ENCODE measurements at places on chromosomes 3 and 15. TPM values are rescaled to one million over a fixed set of nuclear protein-coding genes. Genes with fewer than 3 reads are reported as not detected.
A peak's percentile ranks its signal among the peaks of the same experiment; 100 is the strongest.

RLBP1 gene
- total RNA-seq, result not detected

ANKRD63 gene
- not detected for total RNA-seq

UBA7 gene
- 37.4 TPM for total RNA-seq

LPP gene
- 35.4 TPM for total RNA-seq

PAQR9 gene
- not detected for total RNA-seq

GOLGA8K gene
- total RNA-seq, result 0.39 TPM

PFKFB4 gene
- total RNA-seq, result 1.3 TPM

YEATS2 gene
- 27.6 TPM for total RNA-seq

GOLGA6L10 gene
- under 0.01 TPM for total RNA-seq

ASB14 gene
- not detected for total RNA-seq

HYAL2 gene
- 384 TPM for total RNA-seq

DNA sequence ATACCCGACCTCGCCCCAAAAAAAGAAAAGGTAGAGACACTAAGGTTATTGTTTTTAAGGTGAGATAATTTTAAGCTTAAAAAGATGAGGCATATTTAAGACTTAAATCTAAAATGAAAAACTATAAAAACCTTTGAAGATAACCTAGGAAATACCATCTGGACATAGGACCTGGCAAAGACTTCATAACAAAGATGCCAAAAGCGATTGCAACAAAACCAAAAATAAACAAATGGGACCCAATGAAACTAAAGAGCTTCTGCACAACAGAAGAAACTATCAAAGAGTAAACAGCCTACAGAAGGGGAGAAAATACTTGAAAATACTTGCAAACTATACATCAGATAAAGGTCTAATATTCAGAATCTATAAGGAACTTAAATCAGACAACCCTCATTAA, 80.9 kb downstream of the TMCC1 start:
- no peak for DNase-seq

- DNase-seq, result no peak
Observed at GRCh38 chr3:118833075-118833474, 201.6 kb downstream of the IGSF11 start.

DNA sequence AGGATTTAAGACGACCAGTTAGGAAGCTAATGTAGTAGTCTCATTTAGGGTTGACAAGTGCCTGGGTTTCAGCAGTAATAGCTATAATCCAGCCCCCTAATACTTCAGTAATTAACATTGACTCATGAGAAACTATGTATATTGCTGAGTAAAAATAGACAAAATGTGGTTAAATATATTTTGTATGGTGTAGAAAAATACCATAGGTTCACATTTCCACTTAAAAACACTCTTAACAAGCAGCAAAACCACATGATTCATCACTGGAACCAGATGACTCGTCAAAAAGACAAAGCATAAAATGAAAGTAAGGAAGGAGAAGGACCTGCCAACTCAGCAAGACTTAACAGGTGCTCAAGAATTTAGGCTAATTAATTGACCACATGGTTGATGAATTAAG, 288.9 kb downstream of the EFHB start:
- DNase-seq, result no peak

- no peak for DNase-seq
Observed at GRCh38 chr3:19228167-19228566, 79.9 kb downstream of the KCNH8 start.

DNA sequence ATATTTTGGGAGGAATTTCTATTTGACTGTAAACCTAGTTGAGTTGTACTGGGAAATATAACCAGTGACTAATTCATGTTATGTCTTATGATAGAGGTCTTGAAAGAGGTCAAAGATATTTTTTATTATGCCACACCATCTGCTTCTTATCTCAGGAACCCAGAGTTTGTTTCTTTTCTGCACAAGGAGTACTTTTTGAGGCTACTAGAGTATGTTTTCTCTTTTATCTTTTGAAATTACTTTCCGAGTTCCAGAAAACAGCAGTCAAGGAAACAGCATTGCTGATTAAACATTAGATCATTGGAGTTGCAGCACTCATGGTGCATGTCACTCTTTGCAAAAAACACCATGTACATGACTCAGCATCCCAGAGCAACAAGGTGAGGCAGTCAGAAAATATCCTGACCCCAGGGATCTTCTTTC, 645.8 kb upstream of the NR2F2 start:
- DNase-seq, result no peak

- DNase-seq, result no peak
Observed at GRCh38 chr3:140238646-140239314, 303.8 kb downstream of the CLSTN2 start.

DNA sequence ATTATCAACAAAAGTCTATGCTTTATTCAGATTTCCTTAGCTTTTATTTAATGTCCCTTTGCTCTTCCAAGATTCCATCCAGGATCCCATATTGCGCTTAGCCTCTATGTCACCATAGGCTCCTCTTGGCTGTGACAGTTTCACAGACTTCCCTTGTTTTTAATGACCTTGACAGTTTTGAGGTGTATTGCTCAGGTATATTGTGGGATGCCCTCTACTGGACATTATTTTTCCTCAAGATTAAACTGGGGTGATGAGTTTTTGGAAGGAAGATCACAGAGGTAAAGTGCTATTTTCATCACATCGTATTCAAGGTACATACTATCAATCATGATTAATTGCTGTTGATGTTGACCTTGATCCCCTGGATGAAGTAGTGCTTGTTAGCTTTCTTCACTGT, 99.1 kb upstream of the SMAD3 start:
- DNase-seq, result no peak

DNA sequence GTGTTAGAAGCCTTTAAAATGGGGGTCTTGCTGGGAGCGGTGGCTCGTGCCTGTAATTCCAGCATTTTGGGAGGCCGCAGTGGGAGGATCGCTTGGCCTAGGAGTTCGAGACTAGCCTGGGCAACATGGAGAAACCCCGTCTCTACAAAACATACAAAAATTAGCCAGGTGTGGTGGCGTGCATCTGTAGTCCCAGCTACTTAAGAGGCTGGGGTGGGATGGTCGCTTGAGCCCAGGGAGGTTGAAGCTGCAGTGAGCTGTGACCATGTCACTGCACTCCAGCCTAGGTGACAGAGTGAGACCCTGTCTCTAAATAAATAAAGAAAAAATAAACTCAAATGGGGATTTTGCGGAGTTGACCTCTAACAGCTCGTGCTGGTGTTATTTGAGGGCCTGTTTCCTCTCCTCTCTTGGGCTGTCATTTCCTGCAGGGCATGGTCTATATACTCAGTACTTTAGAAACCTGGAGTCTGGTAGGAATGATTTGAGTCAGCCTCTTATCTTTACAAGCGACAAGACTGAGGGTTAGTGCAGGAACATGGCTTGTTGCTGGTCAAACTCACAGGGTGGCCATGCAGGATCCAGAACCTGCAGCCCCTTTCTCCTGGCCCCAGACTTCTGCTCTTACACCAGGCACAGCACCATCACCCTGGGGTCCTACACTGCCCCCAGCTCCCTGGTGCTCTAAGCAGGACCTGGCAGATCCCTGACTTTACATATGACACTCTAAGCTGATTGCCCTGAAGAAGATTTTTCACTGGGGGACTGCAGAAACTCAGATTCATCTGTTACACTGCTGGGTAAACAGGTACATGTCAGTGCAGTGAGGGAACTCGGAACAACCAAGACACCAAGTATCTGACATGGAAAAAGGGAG, 15.1 kb downstream of the EHD4 start:
- DNase-seq, result peak; percentile 81

GRCh38 chr3:78015856-78016255, 976.0 kb downstream of the ROBO2 start:
- DNase-seq, result no peak

DNA sequence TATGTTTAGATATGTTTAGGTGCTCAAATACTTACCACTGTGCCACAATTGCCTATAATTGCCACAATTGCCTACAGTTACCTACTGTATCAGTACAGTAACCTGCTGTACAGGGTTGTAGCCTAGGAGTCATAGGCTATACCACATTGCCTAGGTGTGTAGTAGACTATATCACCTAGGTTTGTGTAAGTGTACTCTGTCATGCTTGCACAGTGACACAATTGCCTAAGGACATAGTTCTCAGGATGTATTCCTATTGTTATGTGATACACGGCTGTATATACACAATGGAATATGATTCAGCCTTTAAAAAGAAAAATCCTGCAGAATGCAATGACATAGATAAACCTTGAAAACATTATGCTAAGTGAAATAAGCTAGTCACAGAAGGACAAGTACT, 264.8 kb downstream of the RAP2B start:
- no peak for DNase-seq

DNA sequence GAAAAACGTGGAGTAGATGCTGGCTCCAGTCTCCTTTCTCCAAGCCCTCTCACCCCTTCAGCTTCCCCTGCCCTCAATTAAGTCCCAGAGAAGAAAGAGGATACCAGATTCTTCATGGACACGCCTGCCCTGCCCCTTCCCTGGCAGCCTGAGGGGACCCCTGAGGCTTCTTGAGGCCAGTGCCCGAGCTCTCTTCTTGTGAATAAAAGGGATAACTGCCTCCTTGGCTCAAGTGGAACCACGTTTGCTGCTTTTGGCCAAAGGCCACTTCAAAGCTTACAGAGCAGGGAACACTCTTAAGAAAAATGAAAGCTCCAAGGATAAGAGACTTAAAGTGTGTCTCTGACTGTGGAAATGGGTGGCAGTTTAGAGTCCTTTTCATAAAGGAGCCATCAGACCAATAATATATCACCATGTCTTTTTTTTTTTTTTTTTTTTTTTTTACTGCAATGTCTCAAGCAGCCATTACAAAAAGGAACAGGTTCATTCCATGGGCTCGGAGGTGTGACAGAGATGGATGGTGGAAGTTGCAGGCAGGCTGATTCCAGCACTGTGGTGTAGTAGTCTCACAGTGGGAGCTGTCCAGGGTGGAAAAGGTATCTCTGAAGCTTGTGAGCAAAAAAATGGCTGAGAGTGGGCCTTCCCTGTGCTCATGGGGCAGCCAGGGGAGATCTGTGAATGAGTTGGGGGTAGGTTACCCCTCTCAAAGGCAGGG, 108.8 kb downstream of the SEMA5B start:
- DNase-seq, result no peak

- DNase-seq, result no peak
Observed at GRCh38 chr3:193560870-193561269, 6.2 kb upstream of the ATP13A4 start.

DNA sequence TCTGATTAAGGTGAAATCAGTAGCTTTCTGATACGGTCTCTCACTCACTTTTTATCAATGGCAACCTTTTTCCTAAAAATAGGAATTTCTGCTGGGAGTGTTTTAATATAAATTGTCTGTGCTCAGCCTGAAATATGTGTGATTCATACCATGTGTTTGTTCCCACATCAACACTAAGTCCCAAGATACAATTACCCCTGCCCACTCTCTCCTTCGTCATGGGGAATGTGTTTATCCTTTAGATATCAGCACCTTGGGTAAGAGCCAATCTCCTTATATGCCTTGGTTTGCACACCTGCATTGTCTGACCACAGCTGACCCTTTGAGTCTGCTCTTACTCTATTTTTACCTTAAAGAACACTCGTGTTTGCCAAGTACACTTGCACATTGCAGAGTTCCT, 356.4 kb downstream of the LPP start:
- DNase-seq, result peak; percentile 91

DNA sequence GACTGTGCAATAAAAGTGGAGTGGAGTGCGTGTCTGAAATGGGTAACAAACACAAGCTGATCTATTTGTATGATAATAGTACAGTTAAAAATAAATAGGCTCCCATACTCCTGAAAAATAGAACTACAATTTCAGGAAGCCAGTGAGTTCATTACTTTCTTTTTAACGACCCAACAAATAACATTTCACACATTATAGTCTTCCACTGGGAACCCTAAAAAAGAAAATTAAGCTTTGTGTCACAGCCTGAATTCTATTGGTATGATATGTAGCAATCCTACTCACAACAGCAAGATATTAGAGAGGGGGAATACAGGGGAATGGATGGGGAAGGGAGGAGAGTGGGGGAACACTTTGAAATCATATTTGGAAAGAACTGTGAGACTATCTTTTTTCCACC, 156.9 kb upstream of the CNTN3 start:
- no peak for DNase-seq

GRCh38 chr3:100359035-100359434, 24.5 kb downstream of the NIT2 start:
- DNase-seq, result no peak

GRCh38 chr3:43093974-43094373, 11.9 kb downstream of the POMGNT2 start:
- no peak for DNase-seq

DNA sequence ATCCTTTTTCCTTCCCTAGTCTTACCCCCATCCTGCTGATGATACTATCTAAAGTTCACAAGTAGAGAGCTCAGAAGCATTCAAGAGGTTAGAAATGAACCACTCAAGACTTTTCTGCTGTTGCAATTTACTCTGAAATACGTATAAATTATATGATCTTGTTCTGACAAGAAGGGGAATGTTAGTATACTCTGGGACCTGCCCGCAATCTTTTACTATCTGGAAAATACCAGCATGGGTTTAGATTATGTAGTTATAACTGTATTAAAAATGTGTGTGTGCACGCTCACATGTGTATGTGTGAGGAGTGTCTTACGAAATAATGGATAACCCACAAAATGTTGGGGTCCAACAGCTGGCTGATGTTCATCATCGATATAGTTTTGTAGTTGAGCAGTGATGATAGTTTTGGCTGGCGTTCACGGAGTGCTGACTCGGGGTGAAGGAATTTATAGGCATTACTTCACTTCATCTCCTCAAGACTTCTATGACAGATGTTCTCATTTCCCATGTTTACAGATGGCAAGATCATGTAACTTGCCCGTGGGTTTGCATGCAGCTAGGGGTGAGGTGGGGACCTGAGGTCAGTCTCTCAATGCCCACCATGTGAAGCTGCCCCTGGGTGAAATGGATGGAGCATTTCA, 297.5 kb upstream of the LYSMD4 start:
- DNase-seq, result no peak

DNA sequence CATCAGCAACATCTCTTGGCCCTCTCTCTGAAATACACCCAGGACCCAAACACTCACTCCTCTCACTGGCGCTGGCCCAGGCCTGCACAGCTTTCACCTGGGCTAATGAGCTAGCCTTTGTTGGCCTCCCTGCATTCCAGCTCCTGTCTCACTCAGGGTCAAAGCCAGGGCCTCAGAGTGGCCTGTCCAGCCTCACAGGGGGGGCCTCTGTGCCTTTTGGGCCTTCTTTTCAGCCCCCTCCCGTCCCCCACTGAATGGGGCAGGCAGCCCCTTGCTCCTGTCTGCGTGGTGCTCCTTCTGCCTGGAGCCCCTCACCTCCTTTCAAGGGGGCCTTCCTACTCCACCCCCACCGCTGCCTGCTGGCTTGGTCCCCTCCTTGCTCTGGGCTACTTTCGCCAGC, 59.0 kb upstream of the PRR23E start:
- DNase-seq, result no peak

- DNase-seq, result peak; percentile 33
Observed at GRCh38 chr15:73981761-73982221, 10.3 kb downstream of the STOML1 start.

- no peak for DNase-seq
Observed at GRCh38 chr3:44506961-44507360, 29.5 kb upstream of the ZNF445 start.

DNA sequence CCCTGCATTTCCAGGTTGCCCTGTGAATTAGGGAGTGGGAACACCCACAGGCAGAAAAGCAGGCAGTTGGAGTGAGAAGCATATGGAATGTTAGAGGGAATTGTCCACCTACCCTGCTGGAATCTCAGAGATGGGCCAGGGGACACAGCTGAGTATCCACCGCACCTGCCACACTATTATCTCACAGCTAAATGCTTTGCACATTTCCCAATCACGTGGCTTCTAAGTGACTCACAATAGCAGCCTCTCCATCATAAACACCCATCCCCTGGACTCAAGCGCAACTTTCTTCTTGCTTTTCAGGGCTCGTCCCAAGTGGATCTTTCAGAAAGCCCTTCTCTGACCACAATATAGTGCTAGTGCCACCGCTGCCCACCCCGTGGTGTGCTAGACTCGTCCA, 389.0 kb upstream of the LMCD1 start:
- no peak for DNase-seq

All from dermis microvascular lymphatic vessel endothelial cell (primary cell).